ENCODE measurements at places on chromosomes 12 and 14.

GRCh38 chr14:33917661-33918060, 33.2 kb downstream of the EGLN3 start:
- no peak for DNase-seq

DNA sequence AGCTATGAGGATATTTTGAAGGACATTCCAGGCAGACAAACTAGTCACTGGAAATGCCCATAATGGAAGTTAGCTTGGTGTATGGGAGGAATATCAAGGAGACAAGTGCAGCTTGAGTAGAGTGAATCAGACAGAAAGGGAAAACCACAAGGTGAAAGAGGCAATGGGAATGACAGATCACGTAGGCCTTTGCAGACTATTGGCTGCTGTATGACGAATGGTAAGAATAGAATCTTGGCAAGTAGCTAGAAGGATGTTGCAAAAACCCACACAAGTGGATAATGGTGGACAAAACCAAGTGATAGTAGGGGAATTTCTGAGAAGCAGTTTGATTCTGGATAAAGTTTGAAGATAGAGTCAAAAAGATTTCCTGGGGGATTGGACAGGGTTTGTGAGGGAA, 196.9 kb upstream of the NOVA1 start:
- no peak for DNase-seq

GRCh38 chr14:55532645-55533344, 47.2 kb upstream of the KTN1 start:
- DNase-seq = peak; percentile 61

DNA sequence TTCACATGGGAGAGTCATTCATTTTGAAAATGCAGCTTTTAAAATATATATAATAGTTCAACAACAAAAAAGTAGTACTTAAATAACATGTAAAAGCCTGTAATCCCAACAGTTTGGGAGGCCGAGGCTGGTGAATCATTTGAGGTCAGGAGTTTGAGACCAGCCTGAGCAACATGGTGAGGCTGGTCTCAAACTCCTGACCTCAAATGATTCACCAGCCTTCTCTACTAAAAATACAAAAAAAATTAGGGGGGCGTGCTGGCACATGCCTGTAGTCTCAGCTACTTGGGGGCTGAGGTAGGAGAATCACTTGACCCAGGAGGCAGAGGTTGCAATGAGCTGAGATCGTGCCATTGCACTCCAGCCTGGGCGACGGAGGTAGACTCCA, 256.3 kb upstream of the RGS6 start:
- DNase-seq = no peak

- no peak for DNase-seq
Observed at GRCh38 chr12:116421785-116422538, 137.2 kb upstream of the MAP1LC3B2 start.

GRCh38 chr12:87924149-87924548, 105.1 kb downstream of the C12orf50 start:
- DNase-seq = no peak

DNA sequence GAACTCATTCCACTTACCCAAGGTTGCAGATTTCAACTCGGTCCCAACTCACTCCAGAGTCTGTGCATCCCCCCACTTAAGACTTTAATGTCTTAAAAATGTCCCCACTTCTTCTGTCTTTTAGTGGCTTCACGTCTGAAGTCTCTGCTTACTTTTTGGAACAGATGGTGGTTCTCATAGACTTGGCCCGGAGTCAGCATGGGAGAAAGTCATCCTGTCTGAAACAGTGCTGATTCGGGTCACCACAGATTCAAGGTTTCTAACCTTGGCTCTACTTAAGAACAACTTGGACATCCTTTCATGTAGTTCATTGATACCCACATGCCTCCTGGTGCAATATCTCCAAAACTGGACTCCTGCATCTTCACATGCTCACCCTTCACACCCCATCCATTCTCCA, 26.0 kb downstream of the CHST11 start:
- no peak for DNase-seq

- DNase-seq = no peak
Observed at GRCh38 chr14:69303086-69303485, 43.1 kb downstream of the GALNT16 start.

- no peak for DNase-seq
Observed at GRCh38 chr14:70789361-70789760, 20.0 kb downstream of the MAP3K9 start.

DNA sequence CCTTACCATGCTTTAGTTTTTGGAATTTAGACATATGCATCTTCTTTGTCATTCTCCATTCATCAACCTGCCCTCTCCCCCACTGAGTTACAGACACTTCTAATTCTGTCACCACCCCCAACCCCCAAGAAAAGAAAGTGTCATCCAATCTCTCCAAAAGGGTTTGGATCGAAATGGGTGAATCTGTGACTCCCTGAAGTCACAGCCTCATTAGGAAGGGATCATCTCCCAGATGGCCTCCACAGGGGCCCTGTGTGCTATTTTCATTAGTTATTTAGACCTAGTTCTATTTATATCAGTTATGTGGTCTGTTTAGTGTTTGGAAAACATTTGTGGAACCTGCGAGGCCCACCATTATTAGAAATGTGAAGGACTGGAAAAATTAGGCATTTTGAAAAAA, 191.0 kb upstream of the ATP2B1 start:
- DNase-seq = no peak

DNA sequence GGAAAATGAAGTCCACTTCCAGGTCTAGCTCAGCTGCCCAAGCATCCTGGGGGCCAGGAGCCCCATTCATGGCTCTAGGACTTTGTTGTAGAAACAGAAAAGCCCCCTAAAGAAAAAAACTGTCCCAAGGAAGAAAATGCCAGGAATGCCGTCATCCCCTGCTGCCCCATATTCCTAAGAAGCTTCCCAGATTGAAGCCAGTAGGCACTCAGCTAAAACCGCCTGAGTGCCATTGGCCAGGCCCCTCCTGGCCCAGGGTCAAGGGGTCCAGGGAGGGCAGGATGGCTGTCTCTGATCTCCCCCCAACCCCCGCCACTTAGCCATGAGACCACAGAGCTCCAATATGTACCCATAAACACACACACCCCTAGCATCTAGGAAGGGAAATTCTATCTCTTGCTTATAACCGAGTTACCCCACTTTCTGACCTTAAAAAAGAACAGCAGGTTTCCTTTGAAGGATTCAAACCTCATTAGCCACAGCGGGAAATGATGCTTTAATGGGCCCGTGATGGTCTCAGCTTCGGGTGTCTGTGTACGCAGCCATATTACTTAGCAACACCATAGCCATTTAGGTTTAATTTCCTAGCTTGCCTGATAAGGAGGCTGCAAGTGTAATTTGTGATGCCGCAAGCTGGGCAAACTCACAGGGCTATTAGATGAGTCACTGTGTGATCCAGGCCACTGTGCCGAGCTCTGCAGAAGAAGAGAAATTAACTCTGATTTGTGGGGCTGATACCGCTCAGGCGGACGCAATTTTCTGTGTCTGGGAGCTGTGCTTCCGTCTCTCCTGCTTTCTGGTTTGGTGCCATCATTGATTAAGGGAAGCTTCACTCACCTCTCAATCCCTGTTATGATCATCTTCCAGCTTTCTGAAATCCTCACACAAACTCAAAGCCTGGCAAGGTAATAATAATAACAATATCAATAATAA, 84.2 kb downstream of the GCH1 start:
- DNase-seq = peak; percentile 70

- no peak for DNase-seq
Observed at GRCh38 chr14:73665130-73665529, 20.3 kb downstream of the DNAL1 start.

DNA sequence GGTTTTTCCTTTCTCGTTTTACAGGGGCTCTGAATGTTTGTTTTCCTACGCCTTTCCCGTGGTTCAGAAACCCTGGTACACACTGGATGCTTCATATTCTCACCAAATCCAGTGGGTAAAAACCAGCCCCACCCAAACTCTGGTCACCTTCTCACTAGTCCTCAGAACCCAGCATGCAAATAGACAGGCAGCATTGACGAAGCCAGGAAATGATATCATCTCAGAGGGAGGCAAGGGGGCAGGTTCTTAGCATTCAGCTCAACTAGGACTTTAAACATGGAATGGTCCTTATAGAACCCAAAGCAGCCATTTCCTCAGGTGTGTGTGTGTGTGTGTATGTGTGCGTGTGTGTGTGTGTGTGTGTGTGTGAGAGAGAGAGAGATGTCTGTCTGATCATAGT, 142.0 kb downstream of the KCNK10 start:
- DNase-seq = no peak

DNA sequence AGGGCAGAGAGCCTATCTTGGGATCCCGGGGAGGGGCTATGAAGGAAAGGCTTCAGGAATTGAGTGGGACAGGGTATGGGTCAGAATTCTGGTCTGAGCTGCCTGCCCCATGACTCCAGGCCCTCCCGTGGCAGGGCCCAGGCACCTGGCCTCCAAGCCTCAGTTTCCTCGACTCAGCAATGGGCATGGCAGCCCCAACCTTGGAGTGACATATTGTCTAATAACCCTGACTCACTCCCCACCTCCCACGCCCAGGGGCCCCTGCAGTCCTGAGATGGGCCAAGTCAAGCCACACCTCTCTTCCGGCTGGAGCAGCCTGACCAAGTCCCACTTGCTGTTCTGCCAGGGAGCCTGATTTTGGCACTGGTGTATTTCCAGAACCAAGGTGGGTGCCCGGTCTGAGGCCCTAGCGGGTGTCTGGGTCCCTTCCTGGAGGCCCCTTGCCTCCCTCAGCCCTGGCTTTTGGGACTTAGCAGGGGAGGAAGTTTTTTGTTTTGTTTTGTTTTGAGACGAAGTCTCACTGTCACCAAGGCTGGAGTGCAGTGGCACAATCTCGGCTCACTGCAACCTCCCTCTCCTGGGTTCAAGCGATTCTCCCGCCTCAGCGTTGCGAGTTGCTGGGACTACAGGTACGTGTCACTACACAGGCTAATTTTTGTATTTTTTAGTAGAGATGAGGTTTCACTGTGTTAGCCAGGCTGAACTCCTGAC, 40.3 kb upstream of the RCOR1 start:
- no peak for DNase-seq

- no peak for DNase-seq
Observed at GRCh38 chr12:46387670-46388069, 15.1 kb upstream of the SLC38A2 start.

GRCh38 chr12:52877242-52877641, 27.6 kb downstream of the KRT8 start:
- no peak for DNase-seq

DNA sequence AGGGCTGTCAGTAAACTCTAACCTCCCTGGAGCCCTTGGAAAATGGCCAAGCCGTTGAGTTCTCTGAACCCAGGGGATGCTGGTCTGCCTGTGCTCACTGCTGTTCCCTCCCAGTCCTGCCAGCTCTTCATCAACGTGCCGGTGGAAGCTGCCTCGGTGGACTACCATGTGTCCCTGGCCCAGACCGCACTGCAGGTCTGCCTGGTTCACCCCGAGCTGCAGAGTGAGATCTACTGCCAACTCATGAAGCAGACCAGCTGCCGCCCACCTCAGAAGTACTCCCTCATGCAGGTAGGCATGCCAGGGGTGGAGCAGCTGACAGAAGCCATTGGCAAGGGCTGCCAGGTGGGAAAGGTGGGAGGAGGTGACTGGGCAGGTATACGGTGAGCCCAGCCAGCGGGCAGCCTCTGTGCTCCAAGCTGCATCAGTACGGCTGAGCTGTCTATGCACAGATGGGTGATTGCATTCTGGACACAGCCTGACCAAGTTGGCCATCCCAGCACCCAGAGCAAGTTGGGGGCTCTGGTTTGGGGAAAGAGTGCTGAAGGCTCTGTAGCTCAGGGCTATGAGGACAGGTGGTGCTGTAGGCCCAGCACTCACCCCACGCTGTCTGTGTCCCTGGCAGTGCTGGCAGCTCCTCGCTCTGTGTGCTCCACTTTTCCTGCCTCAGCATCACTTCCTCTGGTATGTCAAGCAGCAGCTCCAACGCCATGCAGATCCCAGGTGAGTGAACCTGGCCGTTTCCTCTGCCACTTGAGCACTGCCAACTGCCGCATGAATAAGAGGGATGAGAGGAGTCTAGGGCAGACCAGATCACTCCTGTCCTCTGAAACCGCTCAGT, 21.9 kb downstream of the PIGH start:
- no peak for DNase-seq

DNA sequence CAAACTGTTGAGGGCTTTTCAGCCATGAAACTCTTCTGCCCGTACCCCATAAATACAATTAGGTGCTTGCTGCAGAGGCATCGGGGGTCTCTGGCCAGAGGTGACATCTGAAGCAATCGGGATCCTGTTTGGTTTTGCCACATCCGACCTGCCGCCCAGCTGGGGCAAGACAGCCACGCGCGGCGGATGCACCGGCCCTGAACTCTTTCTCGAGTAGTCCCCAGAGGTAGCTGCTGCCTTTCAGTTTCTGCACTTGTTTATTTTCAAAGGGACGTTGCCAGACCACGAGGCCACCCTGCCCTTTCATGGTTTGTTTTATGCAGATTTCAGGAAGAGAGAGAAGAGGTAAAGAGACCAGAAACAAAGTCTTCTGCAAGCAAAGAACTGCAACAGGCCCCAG, 10.6 kb upstream of the MLXIP start:
- DNase-seq = no peak

DNA sequence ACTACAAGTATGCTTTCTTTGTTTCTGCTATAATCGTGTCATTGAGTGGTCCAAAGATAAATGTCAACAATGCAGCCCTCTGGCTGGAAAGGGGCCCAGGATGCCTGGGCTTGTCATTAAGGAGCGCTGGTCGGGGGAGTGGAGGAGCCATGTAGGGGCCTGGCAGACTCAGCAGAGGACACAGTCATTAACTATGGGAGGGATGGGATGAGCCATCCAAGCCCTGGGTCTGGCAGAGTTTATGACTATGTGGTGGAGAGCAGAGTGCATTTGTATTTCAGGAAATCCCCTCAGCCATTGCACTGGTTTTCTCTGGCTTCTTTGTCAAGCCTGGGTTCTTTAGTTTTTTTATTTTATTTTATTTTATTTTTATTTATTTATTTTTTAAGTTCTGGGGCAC, 243.1 kb downstream of the C12orf75 start:
- DNase-seq = no peak

- no peak for DNase-seq
Observed at GRCh38 chr14:55980970-55981369, 137.2 kb upstream of the PELI2 start.

GRCh38 chr12:78171061-78171460, 340.4 kb downstream of the NAV3 start:
- no peak for DNase-seq

DNA sequence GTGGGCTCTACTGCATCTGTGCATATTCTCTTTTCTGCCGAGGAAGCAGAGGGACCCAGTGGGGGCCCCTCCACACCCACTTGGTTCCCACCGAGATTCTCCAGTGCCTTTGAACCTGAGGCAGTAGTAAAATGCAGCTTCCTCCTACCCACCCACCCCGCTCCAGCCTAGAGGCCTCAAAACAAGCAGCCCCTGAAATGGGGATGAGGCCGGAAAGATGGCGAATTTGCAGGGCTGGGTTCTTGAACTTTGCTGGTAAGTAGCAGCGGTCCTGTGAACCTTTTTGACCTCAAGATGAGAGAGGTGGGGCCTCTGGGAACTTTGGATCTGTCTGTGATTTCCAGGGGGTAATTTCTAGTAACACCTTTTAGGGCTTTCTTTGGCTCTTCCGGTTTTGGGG, 15.4 kb downstream of the PLEKHG3 start:
- no peak for DNase-seq

GRCh38 chr12:84624601-84625000, 288.0 kb downstream of the SLC6A15 start:
- no peak for DNase-seq

All from ELF-1 (cell line).